ENCODE measurements at places on chromosomes 3 and 15.

DNA sequence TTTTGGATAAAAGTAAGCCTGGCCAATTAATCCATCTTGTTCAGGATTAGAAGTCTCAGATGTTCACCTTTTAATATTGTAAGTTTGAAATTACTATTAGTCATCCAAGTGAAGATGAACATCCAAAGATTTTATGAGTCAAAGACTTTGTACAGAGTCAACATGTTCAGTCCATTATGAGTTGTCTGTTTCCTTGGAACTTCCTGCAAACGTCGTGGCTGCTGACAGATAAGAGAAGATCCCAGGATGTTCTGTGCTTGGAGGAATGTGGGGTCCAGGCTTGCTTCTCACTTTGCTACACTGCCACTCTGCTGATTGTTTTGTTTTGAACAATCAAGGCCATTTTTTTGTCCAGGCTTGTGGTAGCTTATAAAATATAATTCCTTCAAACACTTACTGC is 74.3 kb upstream of the SLCO2A1 start:
- DNase-seq: no peak

DNA sequence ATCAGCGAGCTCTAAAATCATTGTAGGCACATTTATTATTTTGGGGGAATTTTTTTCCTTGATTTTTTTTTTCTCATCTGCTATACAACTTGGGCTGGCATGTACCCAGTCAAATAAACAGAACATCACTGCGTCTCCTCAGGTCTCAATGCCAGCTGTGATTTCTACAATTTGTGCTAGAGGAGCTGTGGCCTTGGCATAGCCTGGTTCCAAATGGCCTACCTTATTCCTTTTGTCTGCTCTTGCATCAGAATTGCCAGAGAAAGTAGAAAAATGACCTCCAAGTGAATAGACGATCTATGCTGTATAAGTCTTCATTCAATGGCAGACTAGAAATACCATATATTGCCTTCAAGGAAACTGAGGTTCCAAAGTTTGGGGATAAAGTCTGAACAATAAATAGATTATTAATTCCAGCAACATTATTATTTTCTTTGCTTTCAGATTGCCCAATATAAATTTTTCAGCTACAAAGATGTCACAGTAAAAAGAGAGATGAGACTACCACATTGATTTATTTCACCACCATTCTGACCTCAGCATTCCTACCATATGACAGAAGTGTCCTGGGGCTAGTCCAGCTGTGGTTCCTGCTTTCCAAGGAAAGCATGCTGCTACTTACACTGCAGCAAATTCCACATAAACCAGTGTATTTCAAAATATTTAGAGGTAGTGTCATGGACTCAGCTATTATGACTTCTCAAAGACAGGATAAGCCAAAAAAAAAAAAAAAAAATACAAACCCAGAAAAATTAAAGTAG is 493.9 kb upstream of the ZNF385D start:
- DNase-seq: no peak

- DNase-seq: no peak
These were observed 5.3 kb upstream of the BLM start for GRCh38 chr15:90711842-90712241.

DNA sequence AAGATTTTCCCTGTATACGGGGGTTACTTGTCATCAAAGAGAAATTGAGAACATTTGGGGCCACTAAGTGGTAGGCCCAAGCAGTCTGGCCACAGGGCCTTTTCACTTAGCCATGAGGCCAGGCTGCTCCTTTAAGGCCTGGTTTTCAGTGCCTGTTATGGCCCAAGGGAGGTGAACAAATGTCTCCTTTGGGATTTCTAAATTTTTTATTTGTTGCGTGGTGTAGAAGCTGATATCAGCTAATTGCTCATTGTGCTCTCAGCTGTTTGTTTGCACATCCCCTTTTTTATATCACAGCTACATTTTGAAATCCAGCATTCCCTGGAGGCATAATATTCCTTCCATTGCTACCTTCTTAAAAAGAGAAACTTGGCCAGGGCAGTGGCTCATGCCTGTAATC is 48.5 kb downstream of the RLBP1 start:
- no peak for DNase-seq

DNA sequence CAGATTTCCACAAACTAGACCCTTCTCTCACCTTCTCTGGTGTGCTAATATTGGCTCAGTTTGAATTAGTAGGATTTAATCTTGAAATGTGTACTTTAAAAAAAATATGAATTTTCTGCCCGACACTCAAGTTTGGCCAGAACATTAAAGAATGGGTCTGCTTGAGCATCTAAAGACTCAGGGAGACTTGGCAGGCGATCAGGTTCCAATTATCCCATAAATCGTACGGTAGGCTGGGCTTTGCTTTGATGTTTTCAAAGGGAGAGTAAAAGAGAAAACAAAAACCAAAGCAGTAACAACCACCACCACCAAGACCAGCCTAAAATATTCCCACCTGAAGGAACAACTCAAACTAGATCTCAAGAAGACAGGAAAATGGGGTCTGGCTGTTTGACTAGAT is 230.8 kb downstream of the EBLN2 start:
- no peak for DNase-seq

- DNase-seq: no peak
These were observed 13.8 kb downstream of the HDAC11 start for GRCh38 chr3:13493867-13494441.

DNA sequence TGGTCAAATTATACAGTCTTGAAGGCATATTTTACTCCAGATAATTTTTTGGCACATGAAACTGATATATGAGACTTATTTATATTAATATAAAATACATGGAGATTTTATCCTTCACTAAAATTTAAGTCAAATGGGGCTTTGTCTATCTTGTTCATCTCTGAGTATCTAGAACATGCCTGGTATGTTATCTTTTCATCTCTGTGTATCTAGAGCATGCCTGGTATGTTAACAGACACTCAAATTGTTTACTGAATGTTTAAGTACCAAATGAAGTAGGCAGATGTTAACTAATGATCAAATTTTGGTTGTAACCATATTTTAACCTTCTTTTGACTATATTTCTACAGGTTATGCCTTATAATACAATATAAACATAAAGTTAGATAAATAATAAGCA is 7.7 kb downstream of the GTF2A2 start:
- DNase-seq: no peak

GRCh38 chr3:36714343-36715086 is 49.8 kb downstream of the DCLK3 start:
- DNase-seq: no peak

GRCh38 chr3:117618462-117618861 is 908.9 kb downstream of the TUSC7 start:
- DNase-seq: no peak

DNA sequence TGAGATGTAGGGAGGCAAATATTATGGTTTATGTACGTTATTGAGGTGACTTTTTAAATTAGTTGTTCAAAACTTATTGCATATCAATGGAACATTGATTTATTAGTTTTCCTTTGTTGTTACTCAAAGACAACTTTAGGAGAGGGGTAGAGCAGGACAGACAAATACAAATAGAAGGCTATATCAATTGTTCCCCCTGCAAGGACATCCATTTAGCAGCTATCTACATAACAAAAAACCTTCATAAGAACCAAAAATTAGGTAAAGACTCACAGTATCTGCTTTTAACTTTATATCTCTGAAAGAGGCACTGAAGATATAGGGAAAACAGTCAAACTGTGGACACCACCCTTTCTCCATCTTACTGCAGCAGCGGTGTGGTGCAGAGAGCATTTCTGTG is 958.8 kb downstream of the DIPK2A start:
- no peak for DNase-seq

DNA sequence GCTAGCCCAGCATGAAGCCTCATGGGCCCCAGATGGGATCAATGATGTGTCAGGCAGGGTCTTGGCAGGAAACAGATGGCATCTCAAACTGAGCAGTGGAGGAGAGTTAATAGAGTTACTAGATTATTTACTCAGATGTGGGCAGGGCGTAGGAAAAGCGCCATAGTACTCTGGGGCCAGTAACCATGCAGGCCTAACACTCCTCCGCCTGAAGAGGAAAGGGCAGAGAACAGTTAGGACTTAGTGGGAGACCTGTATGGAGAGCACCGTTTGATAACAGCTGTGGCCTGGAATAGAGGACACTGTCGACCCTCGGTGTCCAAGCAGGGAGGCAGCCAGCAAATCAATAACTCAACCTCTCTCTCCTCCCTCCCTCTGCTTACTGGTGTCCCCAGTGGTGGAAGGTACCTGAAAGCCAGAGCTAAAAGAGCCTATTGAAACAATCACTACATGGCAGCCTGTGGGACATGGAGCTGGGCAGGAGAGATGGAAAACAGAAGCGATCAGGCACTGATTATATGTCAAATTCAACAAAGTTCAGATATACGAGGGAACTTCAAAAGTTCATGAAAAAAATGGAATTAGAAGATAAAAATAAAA is 111.4 kb upstream of the CCNL1 start:
- no peak for DNase-seq

DNA sequence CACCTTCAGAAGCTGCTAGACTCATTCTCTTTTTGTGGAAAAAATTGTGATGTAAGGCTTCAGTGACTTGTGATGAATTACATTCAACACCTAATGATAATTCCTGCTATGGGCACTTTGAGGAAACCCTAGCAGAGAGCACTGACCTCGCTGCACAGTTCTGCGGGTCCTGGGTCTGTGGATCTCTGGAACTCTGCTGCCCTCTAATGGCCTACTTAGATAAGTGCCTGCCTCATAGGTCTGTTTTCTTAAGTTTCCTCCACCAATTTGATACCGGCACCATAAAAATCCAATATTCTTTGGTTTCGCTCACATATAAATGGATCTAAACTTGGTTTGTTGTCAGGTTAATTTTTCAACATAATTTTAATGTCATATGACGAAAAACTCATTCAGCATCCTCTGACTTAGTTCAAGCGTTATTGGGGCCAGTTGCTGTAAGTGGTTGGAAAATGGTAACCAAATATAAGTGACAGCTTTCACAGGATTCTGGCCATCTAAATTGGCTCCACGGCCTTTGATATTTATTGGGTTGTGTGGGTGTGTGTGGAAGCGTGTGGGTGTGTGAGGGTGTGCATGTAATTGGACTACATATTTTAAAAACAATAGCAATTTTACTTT is 10.4 kb downstream of the SLITRK3 start:
- no peak for DNase-seq

DNA sequence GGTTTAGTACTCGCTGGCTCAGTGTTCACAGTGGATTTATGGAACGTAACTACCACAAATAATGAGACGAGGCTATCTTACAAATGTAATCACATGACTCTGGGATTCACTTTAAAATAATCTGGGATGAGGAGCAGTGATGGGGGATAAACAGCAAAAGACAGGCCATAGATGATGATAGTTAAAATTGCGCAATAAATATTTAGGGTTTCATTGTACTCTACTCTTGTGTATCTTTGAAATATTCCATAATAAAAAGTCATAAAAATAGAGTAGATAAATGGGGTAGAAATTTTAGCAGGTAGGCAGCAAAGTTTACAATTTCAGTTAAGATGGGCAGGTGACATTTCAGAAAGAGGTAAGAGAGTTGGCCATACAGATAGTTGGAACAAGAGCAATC is 196.6 kb downstream of the KCNMB2 start:
- DNase-seq: no peak

- no peak for DNase-seq
These were observed 64.4 kb upstream of the CRTC3 start for GRCh38 chr15:90465140-90465929.

DNA sequence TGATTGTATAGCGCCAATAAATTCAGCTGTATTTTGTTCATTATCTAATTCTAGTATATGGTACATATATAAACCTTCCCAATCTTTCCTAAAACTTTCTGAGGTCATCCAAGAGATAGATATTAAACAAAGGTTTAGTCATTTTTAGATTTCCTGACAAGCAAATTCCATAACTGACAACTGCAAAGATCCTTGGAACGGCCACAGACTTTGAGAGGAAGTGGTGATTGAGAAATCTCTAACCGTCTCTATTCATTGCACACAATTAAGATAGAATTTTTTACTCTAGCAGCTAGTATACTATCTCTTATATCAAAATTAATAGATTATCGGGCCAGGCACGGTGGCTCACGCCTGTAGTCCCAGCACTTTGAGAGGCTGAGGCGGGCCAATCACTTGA is 4.7 kb downstream of the CSNK1G1 start:
- no peak for DNase-seq

DNA sequence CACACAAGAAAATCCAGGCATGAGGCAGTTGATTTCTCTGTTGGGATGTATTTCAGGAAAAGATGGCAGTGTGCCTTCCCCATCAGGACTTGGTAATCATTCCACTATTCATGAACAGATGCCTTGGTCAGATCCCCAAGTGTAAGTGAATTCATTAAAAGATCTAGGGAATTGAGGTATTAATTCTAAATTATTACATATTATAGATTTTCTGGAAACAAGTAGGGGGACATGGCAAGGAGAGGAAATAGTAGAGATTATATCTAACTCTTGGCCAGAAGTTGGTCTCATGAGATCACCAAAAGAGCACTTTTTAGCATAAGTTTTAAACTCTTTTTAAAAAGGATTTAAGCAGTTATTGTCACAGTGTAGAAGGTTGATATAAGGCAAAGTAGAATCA is 74.4 kb upstream of the MDFIC2 start:
- DNase-seq: no peak

GRCh38 chr15:70802629-70803028 is 39.3 kb upstream of the UACA start:
- DNase-seq: no peak

DNA sequence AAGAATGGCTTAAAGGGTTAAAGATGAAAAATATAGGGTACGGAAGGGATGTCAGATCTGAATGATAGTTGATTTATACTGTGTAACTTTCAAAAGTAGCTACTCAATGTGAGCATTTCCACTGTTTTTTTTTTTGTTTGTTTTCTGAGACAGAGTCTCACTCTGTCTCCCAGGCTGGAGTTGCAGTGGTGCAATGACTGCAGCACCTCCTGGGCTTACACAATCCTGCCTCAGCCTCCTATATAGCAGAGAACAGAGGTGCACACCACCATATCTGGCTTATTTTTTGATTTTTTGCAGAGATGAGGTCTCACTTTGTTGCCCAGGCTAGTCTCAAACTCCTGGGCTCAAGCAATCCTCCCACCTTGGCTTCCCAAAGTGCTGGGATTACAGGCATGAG is 9.9 kb upstream of the PXK start:
- DNase-seq: no peak

DNA sequence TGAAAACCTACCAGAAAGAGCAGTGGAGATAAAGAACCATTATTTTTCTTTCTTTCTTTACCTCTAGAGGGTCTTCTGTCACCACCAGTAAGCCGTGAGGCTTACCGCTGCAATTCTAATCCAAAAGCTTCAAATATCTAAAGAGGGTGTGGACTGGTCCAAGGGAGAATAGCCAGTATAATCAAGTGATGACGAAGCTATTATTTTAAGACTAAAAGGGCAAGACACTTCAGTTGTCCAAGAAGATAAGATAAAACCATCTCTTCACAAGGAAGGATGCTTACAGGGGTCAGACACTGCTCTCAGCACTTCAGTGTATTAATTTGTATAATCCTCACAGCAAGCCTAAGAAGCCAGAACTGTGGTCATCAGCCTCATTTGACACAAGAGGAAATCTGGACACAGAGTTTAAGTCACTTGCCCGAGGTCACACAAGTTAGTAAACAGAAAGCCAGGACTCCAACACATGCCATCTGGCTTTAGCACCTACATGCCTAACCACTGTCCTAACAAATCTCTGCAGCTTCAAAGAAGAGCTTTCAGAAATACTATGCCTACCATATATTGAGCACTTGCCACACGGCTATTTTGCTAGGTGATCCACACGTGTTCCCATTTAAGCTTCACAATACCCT is 14.6 kb downstream of the HDC start:
- no peak for DNase-seq

GRCh38 chr3:25442486-25442885 is 14.4 kb downstream of the RARB start:
- DNase-seq: no peak

- no peak for DNase-seq
These were observed 982 bp upstream of the GABPB1 start for GRCh38 chr15:50355980-50356379.

Measured in GM12891 (cell line).